Neuronal stem cell (in vitro differentiated cells): ENCODE measurements at places on chromosomes 3 and 15.

DNA sequence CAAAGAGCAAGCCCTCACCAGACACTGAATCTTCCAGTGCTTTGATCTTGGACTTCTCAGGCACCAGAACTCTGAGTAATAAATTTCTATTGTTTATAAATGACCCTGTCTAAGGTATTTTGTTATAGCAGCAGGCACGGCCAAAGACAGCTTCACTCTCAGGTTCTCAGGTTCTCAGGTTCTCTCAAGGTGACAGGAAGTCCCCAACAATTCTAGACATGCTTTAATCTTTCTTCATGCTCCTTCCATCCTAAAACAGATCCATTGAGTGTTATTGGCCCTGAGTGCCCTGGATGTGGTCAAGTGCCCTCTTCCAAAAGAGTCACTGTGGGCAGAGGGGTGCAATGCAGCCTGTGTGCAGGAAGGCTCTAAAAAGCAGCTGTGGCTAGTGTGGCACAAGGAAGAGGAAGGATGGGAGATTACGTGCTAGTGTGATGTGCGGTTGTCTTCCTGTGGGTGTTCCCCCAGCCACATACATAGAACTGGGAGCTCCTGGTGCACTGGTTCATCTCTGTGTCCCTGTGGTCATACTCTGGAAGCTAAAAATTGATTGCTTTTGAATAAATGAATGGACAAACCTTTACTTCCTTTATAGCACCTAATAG lies 11.0 kb upstream of the RAB7A start:
- no peaks in the 10 kb centered on the region for H3K36me3 ChIP-seq
- H3K4me1 ChIP-seq = no peaks in the 10 kb centered on the region
- peaks cover 8% of the 10 kb centered on the region for H3K27me3 ChIP-seq
- no peak overlapping the region for H3K4me3 ChIP-seq

- H3K4me3 ChIP-seq = no peak overlapping the region
- peak; percentile 18 for DNase-seq
- H3K27ac ChIP-seq = no peak overlapping the region
- H3K36me3 ChIP-seq = no peaks in the 10 kb centered on the region
Observed at GRCh38 chr3:70108072-70108471, 108.5 kb downstream of the SAMMSON start.

- peaks cover 7% of the 10 kb centered on the region for H3K4me1 ChIP-seq
- no peak for DNase-seq
- no peaks in the 10 kb centered on the region for H3K36me3 ChIP-seq
- H3K4me3 ChIP-seq = no peak overlapping the region
- H3K27me3 ChIP-seq = no peaks in the 10 kb centered on the region
Observed at GRCh38 chr3:24475925-24476324, 18.7 kb downstream of the THRB start.

DNA sequence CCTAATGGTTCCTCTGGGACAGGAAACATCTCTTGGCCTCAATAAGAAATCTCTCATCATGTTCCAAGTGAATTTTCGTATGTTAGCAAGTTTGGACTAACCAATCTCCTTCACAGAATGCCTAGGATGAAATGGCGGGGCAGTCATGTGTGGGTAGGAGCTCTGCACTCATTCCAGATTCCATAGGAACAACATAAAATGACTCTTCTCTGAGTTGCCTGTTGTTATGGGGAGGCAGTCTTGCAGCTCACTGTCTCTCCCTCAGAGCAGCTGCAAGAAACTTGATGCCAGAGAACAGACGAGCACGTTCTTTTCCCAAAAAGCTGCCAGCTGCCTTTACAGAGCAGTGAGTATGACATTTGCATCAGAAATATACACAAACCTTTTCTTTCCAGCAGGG lies 34.1 kb downstream of the SPATA12 start:
- no peaks in the 10 kb centered on the region for H3K27me3 ChIP-seq
- no peaks in the 10 kb centered on the region for H3K4me1 ChIP-seq
- DNase-seq = no peak
- H3K4me3 ChIP-seq = no peak overlapping the region
- peaks cover 44% of the 10 kb centered on the region for H3K36me3 ChIP-seq

GRCh38 chr3:72580900-72581299 lies 267.3 kb downstream of the SHQ1 start:
- no peak overlapping the region for H3K27ac ChIP-seq
- H3K4me1 ChIP-seq = peaks cover 5% of the 10 kb centered on the region
- DNase-seq = no peak

DNA sequence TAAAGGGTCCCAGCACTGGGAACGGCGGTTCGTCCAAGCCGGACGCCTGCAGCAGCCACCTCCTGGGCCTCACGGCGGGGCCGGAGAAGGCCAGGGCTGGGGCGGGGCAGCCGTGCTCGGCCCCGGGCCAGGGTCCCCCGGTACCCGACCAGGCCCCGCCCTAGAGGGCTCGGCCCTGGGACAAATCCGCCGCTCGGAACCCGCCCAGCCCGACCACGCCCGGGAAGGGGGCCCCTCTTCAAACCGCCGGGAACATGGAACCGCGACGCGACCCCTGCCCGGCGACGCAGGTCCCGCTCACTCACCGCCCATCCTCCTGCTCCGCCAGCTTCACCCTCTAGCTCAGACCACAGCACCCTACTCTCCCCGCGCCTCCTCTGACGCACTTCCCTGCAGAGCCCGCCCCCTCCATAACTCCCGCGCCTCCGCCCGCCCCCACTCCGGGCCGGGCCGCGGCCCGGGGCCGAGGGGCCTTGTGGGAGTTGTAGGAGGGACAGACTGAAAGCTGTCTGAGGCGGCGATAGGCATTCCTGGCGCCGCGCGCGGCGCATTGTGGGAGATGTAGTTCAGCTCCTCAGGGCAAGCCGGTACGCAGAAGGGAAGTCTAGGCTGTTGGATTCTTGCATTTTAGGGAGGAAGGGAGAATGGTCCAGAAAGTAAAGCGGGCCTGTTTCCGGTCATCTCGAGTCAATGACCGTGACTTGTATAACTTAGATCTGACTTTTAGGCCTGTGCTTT lies at the start of gene CLDND1:
Gene CLDND1 (minus strand): TSS at position 359 of the 738 bp plus-strand sequence. CDS start 1,478 bp downstream, outside the sequence.
- no peaks in the 10 kb centered on the region for H3K27me3 ChIP-seq
- peak; percentile 93 for DNase-seq
- peak within 1 kb of the TSS; percentile 96 for H3K4me3 ChIP-seq
- H3K27ac ChIP-seq = peak within 1 kb of the TSS; percentile 83
- peaks cover under 1% of the 10 kb centered on the region for H3K4me1 ChIP-seq
- peaks cover 4% of the 10 kb centered on the region for H3K36me3 ChIP-seq

GRCh38 chr15:33693166-33693800 lies 275.0 kb upstream of the CHRM5 start:
- no peaks in the 10 kb centered on the region for H3K27me3 ChIP-seq
- H3K36me3 ChIP-seq = no peaks in the 10 kb centered on the region
- no peak overlapping the region for H3K27ac ChIP-seq

DNA sequence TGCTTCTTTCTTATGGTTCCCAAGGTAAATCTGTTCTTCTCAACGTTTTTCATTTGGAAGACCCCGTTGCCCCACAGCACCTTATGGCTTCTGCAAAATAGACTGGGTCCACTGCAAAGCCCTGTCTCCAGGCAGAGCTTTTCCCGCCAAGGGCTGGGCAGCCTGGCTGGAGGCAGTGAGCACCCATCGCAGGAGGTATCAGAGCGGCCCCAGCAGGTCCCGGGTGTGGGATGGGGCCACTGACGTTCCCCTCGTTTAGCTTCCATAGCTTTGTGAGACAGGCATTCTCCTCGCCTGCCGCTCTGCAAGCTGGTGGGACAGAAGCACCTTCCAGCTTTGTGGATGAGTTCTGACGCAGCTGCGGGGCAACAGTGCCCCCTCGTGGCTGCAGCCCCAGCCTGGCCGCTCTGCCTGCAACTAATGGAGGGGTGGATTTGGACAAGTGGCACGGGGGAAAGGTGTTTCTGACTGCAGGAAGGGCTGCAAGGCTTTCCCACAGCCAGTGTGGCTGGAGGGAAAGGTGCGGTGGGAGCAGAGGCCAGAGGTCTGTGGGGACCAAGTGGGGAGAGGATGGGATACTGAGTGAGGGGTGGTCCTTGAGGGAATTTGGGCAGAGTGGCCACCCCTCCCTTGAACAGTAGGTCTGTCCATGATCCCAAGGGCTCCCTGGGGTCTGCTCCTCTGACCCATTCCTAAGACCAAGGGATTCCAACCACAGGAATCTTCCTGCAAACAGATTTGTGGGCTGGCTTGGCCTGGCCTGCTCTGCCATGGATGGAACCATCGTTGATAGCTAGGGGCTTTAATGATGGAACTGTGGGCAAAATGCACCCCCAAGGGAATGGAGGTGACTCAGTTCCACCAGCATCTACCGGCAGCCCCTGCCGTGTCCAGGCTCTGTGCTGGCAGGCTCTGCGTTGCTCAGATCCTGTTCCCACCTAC lies 99.4 kb downstream of the FBLN2 start:
- H3K27me3 ChIP-seq = no peaks in the 10 kb centered on the region
- H3K4me1 ChIP-seq = peaks cover 11% of the 10 kb centered on the region
- no peaks in the 10 kb centered on the region for H3K36me3 ChIP-seq
- H3K4me3 ChIP-seq = no peak overlapping the region

GRCh38 chr3:56784448-56785001 lies 17.2 kb downstream of the ARHGEF3 start:
- peaks cover 2% of the 10 kb centered on the region for H3K4me1 ChIP-seq
- no peaks in the 10 kb centered on the region for H3K36me3 ChIP-seq
- no peak overlapping the region for H3K27ac ChIP-seq
- no peak for DNase-seq
- H3K27me3 ChIP-seq = no peaks in the 10 kb centered on the region

DNA sequence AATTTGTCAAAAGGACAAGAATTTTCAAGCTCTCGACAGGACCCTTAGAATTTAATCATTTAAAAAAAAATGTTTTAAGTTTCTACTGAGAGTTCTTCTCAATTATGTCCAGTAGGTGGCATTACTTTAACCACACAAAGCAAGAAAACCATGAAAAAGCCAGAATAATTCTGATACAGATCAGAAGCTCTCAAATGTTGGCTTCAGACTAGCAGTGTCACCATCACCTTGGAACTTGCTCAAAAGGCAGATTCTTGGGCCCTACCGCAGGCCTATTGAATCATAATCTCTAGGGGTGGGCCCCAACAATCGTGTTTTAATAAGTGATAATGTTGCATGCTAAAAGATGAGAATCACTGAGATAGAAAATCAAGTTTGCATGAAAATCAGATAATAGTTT lies 99.5 kb upstream of the KCNMB2 start:
- no peak overlapping the region for H3K4me3 ChIP-seq
- H3K4me1 ChIP-seq = peaks cover 5% of the 10 kb centered on the region
- no peak overlapping the region for H3K27ac ChIP-seq
- DNase-seq = no peak
- H3K27me3 ChIP-seq = no peaks in the 10 kb centered on the region

DNA sequence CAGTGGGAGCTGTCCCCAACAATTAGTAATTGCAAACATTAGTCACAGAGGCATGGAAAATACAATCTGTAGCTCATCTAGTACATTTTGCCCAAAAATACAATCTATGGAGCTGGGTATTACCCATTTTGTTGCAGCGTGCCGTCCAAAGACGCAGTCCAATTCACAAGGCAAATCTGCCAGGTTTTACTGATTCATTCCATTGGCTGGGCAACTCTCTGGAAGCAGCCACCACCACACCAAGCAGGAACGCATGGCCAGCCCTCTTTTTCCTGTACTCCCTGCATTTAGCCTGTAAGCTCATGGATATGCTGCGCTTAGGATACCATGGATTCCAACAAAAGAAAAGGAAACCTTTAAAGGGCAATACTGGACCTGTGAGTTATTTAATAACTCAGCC lies 60.5 kb upstream of the ARRDC4 start:
- DNase-seq = no peak
- peaks cover 2% of the 10 kb centered on the region for H3K4me1 ChIP-seq
- peaks cover 28% of the 10 kb centered on the region for H3K27me3 ChIP-seq
- no peak overlapping the region for H3K27ac ChIP-seq
- H3K4me3 ChIP-seq = no peak overlapping the region
- H3K36me3 ChIP-seq = no peaks in the 10 kb centered on the region

DNA sequence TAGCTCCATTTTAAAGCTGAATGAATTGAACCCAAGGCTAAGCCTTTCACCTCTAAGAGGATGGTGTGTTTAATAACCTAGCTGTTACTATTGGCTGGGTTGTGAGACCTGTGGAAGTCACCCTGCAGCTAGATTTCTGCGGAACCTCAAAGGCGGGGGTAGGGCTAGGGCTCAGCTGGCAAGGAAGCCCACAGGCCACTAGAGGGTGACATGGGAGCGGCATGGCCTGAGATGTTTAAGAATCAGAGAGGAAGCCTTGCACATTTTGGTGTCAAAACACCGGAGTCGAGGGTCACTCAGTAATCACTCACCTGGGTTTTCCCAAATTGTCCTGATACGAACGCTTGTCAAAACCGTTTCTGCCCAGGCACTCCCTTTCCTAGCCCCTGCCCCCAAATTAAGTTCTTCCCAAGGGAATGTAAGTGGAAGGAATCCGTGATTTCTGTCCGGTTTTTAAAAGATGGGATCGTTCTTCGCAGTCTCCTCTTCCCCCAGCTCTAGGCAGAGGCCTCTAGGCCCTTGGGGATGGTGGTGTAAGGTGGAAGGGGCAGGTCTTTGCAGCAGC lies 3.8 kb upstream of the ACAD9 start:
- peak; percentile 23 for DNase-seq
- H3K4me1 ChIP-seq = peaks cover 6% of the 10 kb centered on the region
- H3K27ac ChIP-seq = no peak overlapping the region
- no peak overlapping the region for H3K4me3 ChIP-seq

GRCh38 chr15:74399511-74400312 lies 32.3 kb upstream of the CYP11A1 start:
- no peaks in the 10 kb centered on the region for H3K27me3 ChIP-seq
- DNase-seq = no peak
- H3K4me3 ChIP-seq = no peak overlapping the region
- H3K4me1 ChIP-seq = peaks cover 3% of the 10 kb centered on the region
- H3K27ac ChIP-seq = no peak overlapping the region

DNA sequence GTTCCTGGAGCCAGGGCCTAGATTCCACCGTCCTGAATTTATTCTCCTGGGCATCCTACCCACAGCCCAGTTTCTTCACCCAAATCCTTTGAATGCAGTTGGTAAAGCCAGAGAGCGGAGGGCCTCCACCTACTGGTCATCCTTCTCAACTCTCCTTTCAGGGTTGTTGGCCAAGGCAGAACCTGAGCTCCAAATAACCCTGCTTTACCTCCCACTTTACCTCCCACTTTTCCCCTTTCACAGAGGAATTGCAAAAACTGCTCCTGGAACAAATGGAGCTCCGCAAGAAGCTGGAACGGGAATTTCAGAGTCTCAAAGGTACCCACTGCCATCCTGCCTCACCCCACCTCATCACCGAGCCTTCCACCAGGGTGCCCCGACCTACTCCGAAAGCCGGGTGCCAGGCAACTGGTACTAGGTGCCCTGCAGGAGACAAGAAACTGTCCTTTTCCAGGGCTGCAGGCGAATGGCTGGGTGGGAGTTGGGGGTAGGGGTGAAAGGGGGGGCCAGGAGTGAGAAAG lies 6.8 kb downstream of the SKOR1 start:
- no peak for DNase-seq
- no peaks in the 10 kb centered on the region for H3K36me3 ChIP-seq
- peaks cover 91% of the 10 kb centered on the region for H3K27me3 ChIP-seq
- H3K27ac ChIP-seq = no peak overlapping the region
- peaks cover 22% of the 10 kb centered on the region for H3K4me1 ChIP-seq

DNA sequence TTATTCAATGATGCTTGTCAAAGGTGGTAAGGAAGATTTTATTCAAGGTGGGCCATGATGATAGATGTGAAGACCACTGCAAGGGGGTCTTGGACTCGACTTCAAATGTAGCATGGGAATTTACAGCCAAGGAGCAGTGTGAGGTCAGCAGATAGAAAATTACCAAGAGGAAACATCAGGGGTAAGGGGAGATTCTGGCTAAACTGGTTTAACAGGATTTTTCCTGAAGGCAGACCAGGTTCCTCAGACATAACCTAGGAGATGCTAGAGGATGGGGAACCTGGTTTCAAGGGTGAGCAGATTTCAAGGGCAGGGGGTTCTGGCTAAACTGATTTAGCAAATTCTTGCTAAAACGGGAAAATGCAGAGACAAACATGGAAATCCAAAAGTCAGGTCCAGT lies 464.9 kb downstream of the TAFA4 start:
- no peaks in the 10 kb centered on the region for H3K4me1 ChIP-seq
- no peaks in the 10 kb centered on the region for H3K27me3 ChIP-seq
- H3K27ac ChIP-seq = no peak overlapping the region
- H3K4me3 ChIP-seq = no peak overlapping the region
- no peak for DNase-seq
